GM12878 (cell line): ENCODE measurements at places on chromosomes 12 and 14. TPM values are rescaled to one million over a fixed set of nuclear protein-coding genes. Genes with fewer than 3 reads are reported as not detected.

The LUM gene
- total RNA-seq, result 0.31 and 0.37 TPM in 2 replicates

The BBS10 gene
- total RNA-seq, result 4.2 and 5.2 TPM in 2 replicates

DNA sequence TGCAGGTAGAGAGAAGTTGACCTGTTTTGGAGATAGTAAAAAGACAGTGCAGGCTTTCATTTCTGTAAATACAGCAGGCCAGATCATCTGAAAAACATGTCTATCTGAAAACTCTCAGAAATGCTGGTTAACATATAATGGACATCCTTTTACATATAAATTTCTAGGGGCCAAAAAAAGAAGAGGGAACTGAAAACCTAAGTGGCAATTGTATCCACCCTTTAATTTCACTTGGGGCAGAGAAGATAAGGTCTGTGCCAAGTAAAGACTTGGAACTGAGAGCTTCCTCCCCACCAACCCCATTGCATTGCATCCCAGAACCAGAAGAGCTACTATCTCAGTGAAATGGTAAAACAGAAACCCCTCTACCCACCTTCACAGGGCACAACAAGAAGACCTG is 141.0 kb downstream of the SRGAP1 start:
- no peak for DNase-seq
- H3K27me3 ChIP-seq, result no peaks in the 10 kb centered on the region
- no peaks in the 10 kb centered on the region for H3K36me3 ChIP-seq
- no peaks in the 10 kb centered on the region for H3K4me1 ChIP-seq

- DNase-seq, result no peak
- no peaks in the 10 kb centered on the region for H3K4me1 ChIP-seq
- H3K36me3 ChIP-seq, result no peaks in the 10 kb centered on the region
- no peak overlapping the region for H3K4me3 ChIP-seq
- no peak overlapping the region for H3K27ac ChIP-seq
Measured at GRCh38 chr12:20375560-20375959, 7.2 kb downstream of the PDE3A start.

- no peak overlapping the region for H3K4me3 ChIP-seq
- no peaks in the 10 kb centered on the region for H3K4me1 ChIP-seq
- no peak for DNase-seq
Measured at GRCh38 chr12:42979746-42980145, 390.2 kb upstream of the PRICKLE1 start.

- peaks cover 27% of the 10 kb centered on the region for H3K27me3 ChIP-seq
- H3K27ac ChIP-seq, result no peak overlapping the region
- no peak overlapping the region for H3K4me3 ChIP-seq
- DNase-seq, result no peak
- H3K4me1 ChIP-seq, result no peaks in the 10 kb centered on the region
- no peaks in the 10 kb centered on the region for H3K36me3 ChIP-seq
Measured at GRCh38 chr12:114408886-114409851, 3.2 kb upstream of the TBX5 start.

DNA sequence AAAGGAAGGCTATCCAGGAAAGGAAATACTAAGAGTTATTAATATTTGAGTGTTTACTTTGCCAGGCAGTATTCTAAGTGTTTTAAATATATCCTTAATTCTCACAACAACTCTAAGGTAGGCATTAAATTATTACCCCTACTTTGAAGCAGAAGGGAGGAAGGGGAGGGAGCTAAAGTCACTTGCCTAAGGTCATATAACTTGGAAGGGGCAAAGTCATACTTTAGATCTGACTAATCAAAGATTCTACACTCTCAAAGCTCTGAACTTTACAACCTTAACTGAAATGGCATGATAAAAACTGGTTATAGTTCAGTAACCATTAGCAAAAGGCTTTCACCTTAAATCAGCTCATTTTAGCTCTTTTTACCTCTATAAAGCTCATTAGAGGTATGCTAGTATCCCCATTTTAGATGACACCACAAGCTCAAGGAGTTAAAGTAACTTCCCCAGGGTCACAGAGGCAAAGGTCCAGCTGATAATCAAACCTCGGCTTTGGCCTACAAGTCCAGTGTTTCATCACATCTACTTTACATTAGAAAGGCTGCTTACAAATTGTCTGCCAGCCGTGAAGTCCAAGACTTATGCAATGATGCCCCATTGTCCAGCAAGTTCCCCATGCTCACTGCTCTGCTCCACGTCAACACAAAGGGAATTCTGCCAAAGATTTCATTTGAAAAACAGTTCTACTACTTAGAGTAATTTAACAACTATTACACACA is 223.9 kb downstream of the MED13L start:
- H3K27me3 ChIP-seq, result no peaks in the 10 kb centered on the region
- no peak for DNase-seq
- H3K27ac ChIP-seq, result no peak overlapping the region

DNA sequence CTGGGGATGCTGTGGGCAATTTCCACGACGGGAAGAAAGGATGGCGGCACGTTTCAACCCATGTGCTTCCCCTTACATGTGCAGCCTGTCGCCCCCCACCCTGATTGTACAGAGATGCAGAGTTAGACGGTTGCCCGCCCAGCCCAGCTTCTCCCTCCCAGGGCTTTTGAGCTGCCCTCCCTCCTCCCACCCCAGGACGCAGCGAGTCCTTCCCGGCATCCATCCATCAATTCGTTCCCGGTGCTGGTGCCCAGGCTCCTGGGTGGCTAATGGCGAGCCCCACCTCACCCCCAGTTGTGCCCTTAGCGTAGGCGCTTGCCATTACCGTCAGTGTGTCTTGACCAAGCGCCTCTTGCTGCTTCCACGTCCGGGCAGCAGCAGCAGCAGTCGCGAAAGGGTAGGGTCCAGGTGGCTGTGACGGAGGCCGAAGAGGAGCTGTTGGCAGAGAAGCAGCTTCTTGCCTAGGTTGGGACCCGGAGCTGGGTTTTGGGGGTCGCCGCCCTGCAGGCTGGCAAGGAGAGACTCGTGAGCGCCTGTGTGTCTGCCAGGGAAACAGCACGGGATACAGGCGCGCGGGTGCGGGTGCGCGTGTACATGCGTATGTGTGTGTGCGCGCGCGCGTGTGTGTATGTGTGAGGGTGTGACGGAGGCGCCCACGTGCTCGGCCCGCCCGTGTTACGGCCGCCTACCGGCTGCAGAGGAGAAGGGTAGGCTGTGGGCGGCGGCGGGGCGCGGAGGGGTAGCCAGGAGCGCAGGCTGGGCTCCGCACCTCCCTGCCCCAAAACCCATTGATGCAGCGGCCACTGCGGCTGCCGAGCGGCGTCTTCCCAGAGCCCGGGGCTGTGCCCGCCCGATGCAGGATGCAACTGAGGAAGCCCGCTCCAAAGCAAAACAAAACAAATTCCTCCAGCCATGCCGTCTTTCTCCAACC is at the start of gene SLC6A15:
SLC6A15 (minus strand) TSS at position 602 of the 931 bp plus-strand sequence. CDS start 20,679 bp downstream, outside the sequence.
- DNase-seq, result no peak
- H3K27me3 ChIP-seq, result peaks cover 8% of the 10 kb centered on the region
- no peaks in the 10 kb centered on the region for H3K4me1 ChIP-seq
- H3K4me3 ChIP-seq, result no peak within 1 kb of the TSS

DNA sequence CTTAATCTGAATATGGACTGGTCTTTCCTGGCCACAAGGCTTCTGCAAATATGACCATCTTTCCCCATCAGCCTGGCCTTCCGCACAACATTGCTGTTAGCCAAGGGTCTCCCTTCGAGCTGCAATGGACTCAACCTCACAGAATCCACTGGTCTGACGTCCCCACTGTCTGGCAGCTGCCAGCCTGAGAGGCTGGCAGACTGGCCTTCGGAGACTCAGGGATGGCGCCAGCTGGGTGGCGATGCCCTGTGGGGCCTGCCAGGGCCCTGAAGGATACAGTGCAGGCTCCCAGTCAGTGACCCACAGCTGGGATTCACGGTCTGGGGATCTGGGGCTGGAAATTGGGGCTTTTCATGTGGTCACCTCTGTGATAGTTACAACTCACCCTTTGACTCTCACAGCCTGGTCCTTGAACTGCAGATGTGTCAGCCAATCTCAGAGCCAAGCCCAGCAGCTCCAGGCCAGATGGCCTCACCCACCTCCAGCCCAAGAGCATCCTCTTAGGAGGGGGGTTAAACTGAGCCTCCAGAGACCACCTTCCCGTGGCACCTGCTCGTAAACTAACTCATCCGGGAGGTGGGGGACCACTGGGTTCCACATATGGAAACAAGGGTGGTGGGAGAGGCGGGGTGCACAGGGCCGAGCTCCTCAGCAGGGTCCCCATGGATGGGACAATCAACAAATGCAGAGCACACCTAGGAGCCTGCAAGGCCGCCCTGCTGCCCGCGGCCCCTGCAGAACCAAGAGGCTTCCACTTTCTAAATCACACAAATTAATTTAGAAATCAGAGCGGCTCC is 21.1 kb upstream of the C14orf180 start:
- no peaks in the 10 kb centered on the region; the same call in 1 of the 2 replicates for H3K27me3 ChIP-seq
- H3K4me3 ChIP-seq, result no peak overlapping the region
- no peaks in the 10 kb centered on the region for H3K36me3 ChIP-seq
- H3K27ac ChIP-seq, result no peak overlapping the region
- no peak for DNase-seq

GRCh38 chr14:59698793-59699192 is 122.2 kb upstream of the CCDC175 start:
- H3K27me3 ChIP-seq, result no peaks in the 10 kb centered on the region
- no peaks in the 10 kb centered on the region for H3K36me3 ChIP-seq
- no peak overlapping the region for H3K27ac ChIP-seq
- H3K4me3 ChIP-seq, result no peak overlapping the region

DNA sequence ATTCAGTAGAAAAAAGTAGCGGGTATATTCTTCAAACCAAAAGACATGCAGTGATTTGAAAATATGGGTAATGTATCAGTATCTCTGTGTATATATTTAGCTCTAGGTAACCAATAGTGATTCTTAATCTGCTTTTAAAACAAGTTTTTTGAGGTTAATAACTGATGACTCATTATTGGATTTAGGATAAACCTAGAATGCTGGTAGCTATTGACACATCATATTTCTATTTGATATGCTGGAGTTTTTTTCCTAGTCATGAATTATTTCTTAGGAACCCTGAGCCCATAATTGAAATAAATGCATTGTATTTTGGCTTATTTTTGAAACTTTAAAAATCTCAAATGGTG is 15.5 kb downstream of the ARF6 start:
- H3K4me3 ChIP-seq, result no peak overlapping the region
- no peak overlapping the region for H3K27ac ChIP-seq
- H3K27me3 ChIP-seq, result no peaks in the 10 kb centered on the region
- H3K36me3 ChIP-seq, result no peaks in the 10 kb centered on the region
- H3K4me1 ChIP-seq, result no peaks in the 10 kb centered on the region
- DNase-seq, result no peak

- H3K4me3 ChIP-seq, result no peak overlapping the region
- DNase-seq, result no peak
- H3K4me1 ChIP-seq, result no peaks in the 10 kb centered on the region
- no peak overlapping the region for H3K27ac ChIP-seq
- H3K36me3 ChIP-seq, result no peaks in the 10 kb centered on the region
Measured at GRCh38 chr12:88383405-88383804, 196.9 kb downstream of the KITLG start.

DNA sequence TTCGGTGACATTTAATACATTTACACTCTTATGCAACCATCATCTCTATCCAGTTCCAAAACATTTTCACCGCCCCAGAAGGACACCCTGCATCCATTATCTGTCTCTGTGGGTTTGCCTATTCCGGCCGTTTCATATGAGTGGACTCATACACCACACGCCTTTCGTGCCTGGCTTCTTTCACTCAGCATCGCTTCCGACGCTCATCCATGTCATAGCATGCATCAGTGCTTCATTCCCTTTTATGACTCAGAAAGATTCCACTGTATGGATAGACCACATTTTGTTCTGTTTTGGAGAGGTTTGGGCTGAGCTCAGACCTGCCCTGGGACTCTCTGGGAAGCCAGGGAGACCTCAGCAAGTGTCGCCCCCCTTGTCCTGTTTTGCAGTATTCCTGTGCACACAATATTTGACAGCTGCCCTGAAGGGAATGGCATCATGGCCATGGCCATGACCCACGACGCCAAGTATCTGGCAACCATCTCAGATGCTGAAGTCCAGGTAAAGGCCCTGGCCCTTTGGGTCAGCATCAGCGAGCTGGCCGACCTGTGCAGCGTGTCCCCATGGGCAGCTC is 23.8 kb downstream of the CFAP251 start:
- H3K36me3 ChIP-seq, result no peaks in the 10 kb centered on the region
- no peak for DNase-seq
- no peak overlapping the region for H3K27ac ChIP-seq
- peaks cover 4% of the 10 kb centered on the region; the same call in 1 of the 2 replicates for H3K4me1 ChIP-seq

DNA sequence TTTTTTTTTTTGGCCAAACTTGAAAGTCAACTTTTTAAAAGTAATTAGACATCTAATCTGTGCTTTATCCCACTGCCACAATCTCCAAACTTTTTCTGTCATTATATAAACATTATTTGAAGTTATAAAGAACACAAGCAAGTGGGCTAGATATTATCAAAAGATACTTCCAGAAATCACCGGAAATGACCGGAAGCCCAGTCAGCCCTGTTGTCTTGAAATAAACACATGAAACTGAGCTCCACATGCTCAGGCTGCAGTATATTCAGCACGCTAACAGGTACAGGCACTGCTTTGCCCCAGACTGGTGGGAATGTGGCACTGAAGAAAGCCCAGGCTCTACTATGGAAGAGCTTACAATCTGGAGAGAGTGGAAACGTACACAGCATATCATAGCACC is 158.9 kb upstream of the PLEKHG7 start:
- DNase-seq, result no peak
- H3K27ac ChIP-seq, result peak overlapping the region; percentile 70
- H3K4me3 ChIP-seq, result peak overlapping the region; percentile 25; the same call in 1 of the 2 replicates

GRCh38 chr12:3379079-3379478 is 111.9 kb upstream of the PRMT8 start:
- no peaks in the 10 kb centered on the region for H3K4me1 ChIP-seq
- no peaks in the 10 kb centered on the region for H3K36me3 ChIP-seq
- DNase-seq, result no peak
- H3K27ac ChIP-seq, result no peak overlapping the region
- no peaks in the 10 kb centered on the region for H3K27me3 ChIP-seq

DNA sequence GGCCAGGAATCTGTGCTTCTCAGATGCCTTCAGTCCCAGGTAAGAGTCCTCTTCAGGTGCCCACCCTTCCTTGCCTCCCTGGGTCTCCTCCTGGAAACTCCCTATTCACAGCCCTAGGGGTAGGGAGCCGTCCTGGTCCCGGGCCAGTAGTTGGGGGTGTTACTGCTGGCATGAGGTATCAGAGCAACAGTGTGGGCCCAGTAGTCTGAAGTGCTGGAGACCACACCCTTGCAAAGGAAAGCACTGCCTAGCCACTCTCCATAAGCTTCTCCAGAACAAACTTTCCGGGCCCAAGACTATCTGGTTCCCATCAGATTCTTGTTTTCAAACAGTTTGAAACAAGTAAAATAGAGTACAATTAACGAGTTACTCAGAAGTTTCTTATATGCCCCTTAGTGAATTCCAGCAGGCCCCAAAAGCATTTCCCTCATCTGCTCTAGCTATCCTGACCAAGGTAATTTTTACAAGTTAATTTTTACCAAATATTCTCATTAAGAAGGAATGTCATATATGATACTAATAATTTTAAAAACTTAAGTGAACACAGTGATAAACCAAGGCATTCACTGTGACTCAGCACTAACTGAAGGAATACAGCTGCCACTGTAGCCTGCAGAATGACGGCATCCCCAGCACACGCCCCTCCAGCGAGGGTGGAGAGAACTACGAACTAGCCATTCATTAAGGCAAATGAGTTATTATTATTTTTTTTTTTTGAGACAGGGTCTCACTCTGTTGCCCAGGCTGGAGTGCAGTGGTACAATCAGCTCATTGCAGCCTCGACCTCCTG is 49.4 kb downstream of the MOK start:
- no peaks in the 10 kb centered on the region for H3K36me3 ChIP-seq
- DNase-seq, result no peak
- H3K27me3 ChIP-seq, result no peaks in the 10 kb centered on the region
- H3K4me3 ChIP-seq, result no peak overlapping the region

GRCh38 chr14:76867516-76868453 is 41.6 kb downstream of the LRRC74A start:
- no peaks in the 10 kb centered on the region for H3K27me3 ChIP-seq
- no peak overlapping the region for H3K27ac ChIP-seq
- H3K4me3 ChIP-seq, result no peak overlapping the region
- peaks cover 25% of the 10 kb centered on the region for H3K4me1 ChIP-seq
- DNase-seq, result no peak
